ENCODE measurements at places on chromosomes 11 and 22. TPM values are rescaled to one million over a fixed set of nuclear protein-coding genes. Genes with fewer than 3 reads are reported as not detected.

DNA sequence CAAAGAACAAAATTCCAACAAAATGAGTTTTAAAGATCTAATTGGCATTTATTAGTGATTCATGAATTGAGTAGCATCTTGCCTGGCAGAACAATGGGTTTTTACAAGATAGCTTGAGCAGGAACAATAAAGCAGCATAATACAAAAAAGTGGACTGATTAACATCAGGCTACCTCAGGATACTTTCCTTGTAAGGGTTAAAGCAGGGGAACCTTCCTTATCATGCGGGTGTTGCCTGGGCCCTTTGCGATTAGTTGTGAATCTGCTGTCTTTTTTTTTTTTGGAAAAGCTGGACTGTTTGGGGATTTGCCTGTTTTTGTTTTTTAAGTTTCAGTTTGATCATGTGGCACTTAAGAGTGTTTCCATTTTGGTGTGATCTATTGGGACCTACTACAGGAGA, 37.5 kb downstream of the EXPH5 start:
- DNase-seq = no peak
- no peaks in the 10 kb centered on the region for H3K36me3 ChIP-seq

Gene CHRM1
- not detected for total RNA-seq

- no peaks in the 10 kb centered on the region for H3K36me3 ChIP-seq
- H3K4me3 ChIP-seq = no peak within 1 kb of the TSS
- H3K4me1 ChIP-seq = peaks cover 4% of the 10 kb centered on the region
These were observed at the start of gene FAM83F for GRCh38 chr22:39994566-39995392. TSS of gene FAM83F (plus strand) at chr22:39994954. CDS start at chr22:39995043, 89 bp downstream.

Gene IGSF9B
- 15.2 TPM for total RNA-seq

Gene GRK2
- 237 TPM for total RNA-seq

DNA sequence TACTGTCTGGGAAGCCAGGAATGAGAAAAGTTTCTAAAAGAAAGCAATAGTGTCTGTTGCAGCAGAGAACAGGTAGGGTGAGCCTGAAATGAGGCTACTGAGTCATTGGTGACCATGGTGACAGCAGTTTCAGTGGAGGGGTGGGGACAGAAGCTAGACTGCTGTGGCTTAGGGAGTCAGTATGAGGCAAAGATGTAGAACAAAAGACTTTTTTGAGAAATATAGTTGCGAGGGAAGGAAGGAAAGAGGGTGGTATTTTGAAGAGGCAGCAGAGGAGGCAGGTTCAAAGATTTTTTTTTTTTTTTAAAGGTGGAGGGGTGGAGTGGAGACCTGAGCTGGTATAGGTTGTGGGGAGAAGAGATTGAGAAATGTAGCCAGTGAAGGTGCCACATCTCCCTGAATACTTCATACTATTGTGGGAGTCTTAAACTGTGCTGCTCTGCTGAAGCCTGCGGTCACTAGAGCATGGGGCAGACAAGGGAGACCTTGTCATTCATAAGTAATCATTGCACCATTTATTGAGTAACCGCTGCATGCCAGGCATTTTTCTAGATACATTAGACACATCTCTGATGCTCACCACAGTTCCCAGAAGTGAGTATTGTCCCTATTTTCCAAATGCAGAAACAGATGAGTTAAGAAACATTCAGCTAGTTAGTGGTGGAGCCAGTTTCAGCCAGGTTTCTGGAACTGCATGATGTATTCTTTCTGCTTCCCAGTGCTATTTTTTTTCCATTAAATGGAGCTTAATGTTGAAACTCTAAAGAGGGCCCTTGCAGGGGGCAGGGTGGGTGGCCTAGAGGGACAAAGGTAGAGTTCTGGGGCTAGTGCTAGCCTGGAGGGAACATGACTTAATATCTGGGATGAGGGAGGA, 49.9 kb downstream of the STIM1 start:
- no peak overlapping the region for H3K27ac ChIP-seq
- peaks cover 77% of the 10 kb centered on the region for H3K4me1 ChIP-seq
- H3K4me3 ChIP-seq = no peak overlapping the region
- peak; percentile 23 for DNase-seq

Gene IGF2
- 3.5 TPM for total RNA-seq

GRCh38 chr11:76077575-76078150, 128.6 kb downstream of the WNT11 start:
- DNase-seq = no peak
- no peaks in the 10 kb centered on the region for H3K4me1 ChIP-seq
- H3K4me3 ChIP-seq = no peak overlapping the region
- H3K27ac ChIP-seq = no peak overlapping the region

GRCh38 chr11:11382858-11383532, 29.9 kb upstream of the CSNK2A3 start:
- no peak overlapping the region for H3K4me3 ChIP-seq
- no peak overlapping the region for H3K27ac ChIP-seq
- H3K36me3 ChIP-seq = no peaks in the 10 kb centered on the region
- H3K4me1 ChIP-seq = no peaks in the 10 kb centered on the region
- DNase-seq = no peak

GRCh38 chr11:2132874-2133240, 6.3 kb downstream of the IGF2 start:
- no peaks in the 10 kb centered on the region for H3K36me3 ChIP-seq
- DNase-seq = no peak

DNA sequence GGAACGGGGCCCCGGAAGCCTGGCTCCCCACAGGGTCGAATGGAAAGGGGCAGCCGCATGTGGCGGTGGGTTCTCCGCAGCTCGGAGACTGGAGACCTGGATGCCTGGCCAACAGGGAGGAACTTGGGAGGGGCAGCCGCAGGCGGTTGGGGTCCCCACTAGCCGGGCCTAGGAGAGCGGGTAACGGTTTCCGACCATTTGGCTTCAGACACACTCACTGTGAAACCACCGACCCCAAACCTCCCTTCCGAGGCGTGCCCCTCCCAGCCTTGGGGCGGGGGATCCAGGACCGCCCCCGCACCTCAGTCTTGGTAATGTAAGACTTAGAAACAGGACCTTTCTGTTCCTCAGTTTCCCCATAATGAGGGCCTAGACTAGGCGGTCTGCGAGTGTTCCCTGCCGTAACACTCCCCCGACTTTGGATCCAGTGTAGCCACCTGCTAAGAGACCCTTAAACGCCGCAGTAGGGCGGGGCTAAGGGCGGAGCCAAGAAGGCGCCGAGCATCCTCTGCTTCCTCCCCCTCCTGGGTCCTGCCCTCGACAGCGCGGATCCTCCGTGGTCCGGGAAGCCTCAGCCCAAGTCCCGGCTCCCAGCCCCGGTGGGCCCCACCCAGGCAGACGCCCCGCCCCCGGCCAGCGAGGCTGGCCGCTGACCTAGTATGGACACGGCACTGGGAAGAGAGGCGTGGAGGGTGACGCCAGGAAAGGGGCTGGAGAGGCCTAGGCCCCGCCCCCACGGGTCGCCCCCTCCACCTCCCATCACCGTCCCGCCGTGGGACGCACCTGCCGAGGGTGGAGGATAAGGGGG, 1.8 kb upstream of the RASGRP2 start:
- H3K36me3 ChIP-seq = peaks cover 9% of the 10 kb centered on the region
- H3K27ac ChIP-seq = peak overlapping the region; percentile 95
- no peaks in the 10 kb centered on the region for H3K27me3 ChIP-seq
- H3K4me1 ChIP-seq = peaks cover 34% of the 10 kb centered on the region

- no peaks in the 10 kb centered on the region for H3K27me3 ChIP-seq
- no peak overlapping the region for H3K27ac ChIP-seq
- DNase-seq = no peak
- no peak overlapping the region for H3K4me3 ChIP-seq
- no peaks in the 10 kb centered on the region for H3K36me3 ChIP-seq
These were observed 142.7 kb upstream of the CTSC start for GRCh38 chr11:88480223-88480622.

Gene SLC5A12
- not detected for total RNA-seq

GRCh38 chr11:69666752-69667536, 8.2 kb downstream of the LTO1 start:
- DNase-seq = peak; percentile 41
- H3K4me1 ChIP-seq = peaks cover 4% of the 10 kb centered on the region
- H3K36me3 ChIP-seq = peaks cover 34% of the 10 kb centered on the region
- no peaks in the 10 kb centered on the region for H3K27me3 ChIP-seq
- H3K27ac ChIP-seq = no peak overlapping the region
- H3K4me3 ChIP-seq = no peak overlapping the region

Gene FAM118A
- total RNA-seq = 28.4 TPM

GRCh38 chr11:35620795-35621194, 2.5 kb downstream of the FJX1 start:
- H3K4me3 ChIP-seq = no peak overlapping the region
- DNase-seq = no peak
- peaks cover 23% of the 10 kb centered on the region for H3K27me3 ChIP-seq

GRCh38 chr11:18088966-18089365, 16.9 kb downstream of the SAAL1 start:
- peaks cover 26% of the 10 kb centered on the region for H3K36me3 ChIP-seq
- DNase-seq = no peak
- no peak overlapping the region for H3K27ac ChIP-seq
- no peaks in the 10 kb centered on the region for H3K4me1 ChIP-seq

- H3K27me3 ChIP-seq = no peaks in the 10 kb centered on the region
- DNase-seq = no peak
- H3K4me3 ChIP-seq = no peak overlapping the region
These were observed 26.0 kb upstream of the HORMAD2 start for GRCh38 chr22:30054067-30054763.

Gene HBG1
- not detected for total RNA-seq

DNA sequence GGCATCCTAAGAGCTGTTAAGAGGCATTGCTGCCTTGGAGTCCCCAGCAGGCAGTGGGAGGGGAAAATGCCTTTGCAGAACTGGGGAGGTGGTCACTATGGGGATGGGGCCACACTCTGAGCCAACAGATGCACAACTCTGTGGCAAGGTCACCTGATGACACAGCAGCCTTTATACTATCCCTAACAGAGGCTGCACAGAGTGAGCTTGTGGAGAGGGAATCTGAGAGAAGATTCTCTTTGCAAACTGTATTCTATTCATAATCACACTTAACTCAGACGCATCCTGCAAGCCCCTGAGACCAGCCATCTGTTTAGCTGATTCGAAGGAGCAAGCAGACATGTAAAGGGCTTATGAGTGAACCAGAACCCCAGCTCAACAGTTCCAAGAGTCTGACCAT, 49.0 kb upstream of the TTC12 start:
- H3K27me3 ChIP-seq = no peaks in the 10 kb centered on the region
- no peaks in the 10 kb centered on the region for H3K4me1 ChIP-seq
- H3K4me3 ChIP-seq = no peak overlapping the region
- H3K36me3 ChIP-seq = no peaks in the 10 kb centered on the region
- H3K27ac ChIP-seq = no peak overlapping the region
- DNase-seq = no peak

GRCh38 chr11:70244698-70245097, 25.8 kb upstream of the PPFIA1 start:
- no peak for DNase-seq
- H3K27me3 ChIP-seq = no peaks in the 10 kb centered on the region

- no peak for DNase-seq
- no peaks in the 10 kb centered on the region for H3K4me1 ChIP-seq
- no peaks in the 10 kb centered on the region for H3K36me3 ChIP-seq
- H3K27me3 ChIP-seq = no peaks in the 10 kb centered on the region
- no peak overlapping the region for H3K4me3 ChIP-seq
These were observed 41.9 kb downstream of the LRP5 start for GRCh38 chr11:68354148-68354872.

Gene NLRP10
- total RNA-seq = not detected

DNA sequence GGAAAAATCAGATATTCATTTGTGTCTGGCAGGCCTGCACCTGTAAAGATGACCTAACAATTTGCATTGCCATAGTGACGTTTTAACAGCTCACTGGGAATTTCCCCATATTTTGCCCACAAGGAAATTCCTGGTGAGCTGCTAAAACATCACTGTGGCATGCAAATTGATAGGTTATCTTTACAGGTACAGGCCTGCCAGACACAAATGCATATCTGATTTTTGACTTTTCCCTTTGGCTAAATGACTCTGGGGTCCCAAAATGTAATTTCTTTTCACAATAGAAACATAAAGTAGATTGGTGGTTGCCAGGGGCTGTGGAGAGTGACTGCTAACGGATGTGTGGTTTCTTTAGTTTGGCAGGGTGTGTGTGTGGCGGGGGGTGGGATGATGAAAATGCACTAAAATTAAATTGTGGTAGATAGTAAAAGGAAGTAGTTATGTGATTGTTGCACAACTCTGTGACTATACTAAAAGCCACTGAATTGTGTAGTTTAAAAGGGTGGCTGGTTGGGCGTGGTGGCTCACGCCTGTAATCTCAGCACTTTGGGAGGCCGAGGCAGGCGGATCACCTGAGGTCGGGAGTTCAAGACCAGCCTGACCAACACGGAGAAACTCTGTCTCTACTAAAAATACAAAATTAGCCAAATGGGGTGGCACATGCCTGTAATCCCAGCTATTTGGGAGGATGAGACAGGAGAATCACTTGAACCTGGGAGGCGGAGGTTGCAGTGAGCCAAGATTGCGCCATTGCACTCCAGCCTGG, 18.5 kb upstream of the FEZ1 start:
- DNase-seq = peak; percentile 77
- H3K4me3 ChIP-seq = peak overlapping the region; percentile 2
- peak overlapping the region; percentile 17 for H3K27ac ChIP-seq
- peaks cover 24% of the 10 kb centered on the region for H3K4me1 ChIP-seq

- no peak for DNase-seq
- no peaks in the 10 kb centered on the region for H3K4me1 ChIP-seq
- no peaks in the 10 kb centered on the region for H3K36me3 ChIP-seq
- H3K4me3 ChIP-seq = no peak overlapping the region
- no peak overlapping the region for H3K27ac ChIP-seq
- H3K27me3 ChIP-seq = no peaks in the 10 kb centered on the region
These were observed 46.1 kb downstream of the NELL1 start for GRCh38 chr11:20715464-20715863.

DNA sequence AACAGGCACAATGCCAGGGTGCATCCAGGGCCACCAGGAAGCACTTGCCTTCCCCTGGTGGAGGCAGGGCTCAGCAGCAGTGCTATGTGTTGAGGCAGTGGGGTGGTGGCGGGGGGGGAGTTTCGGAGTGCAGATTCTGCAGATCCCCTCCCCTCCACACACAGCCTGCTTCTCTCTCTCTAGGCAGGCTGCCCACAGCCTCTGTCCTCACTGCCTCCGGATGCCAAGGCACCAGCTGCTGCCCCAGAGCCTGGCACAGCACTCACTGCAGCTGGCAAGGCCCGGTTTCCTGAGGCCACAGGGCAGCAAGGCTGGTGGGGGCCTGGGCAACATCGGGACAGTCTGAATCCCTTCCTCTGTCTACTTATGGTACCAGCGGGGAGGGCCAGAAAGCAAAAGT, 35.8 kb downstream of the NRXN2 start:
- H3K36me3 ChIP-seq = no peaks in the 10 kb centered on the region
- peaks cover 9% of the 10 kb centered on the region for H3K4me1 ChIP-seq
- no peak for DNase-seq
- no peak overlapping the region for H3K27ac ChIP-seq

GRCh38 chr11:4496557-4497248, 14.3 kb downstream of the OR52K1 start:
- no peak for DNase-seq
- no peaks in the 10 kb centered on the region for H3K4me1 ChIP-seq
- peaks cover 6% of the 10 kb centered on the region for H3K27me3 ChIP-seq
- H3K27ac ChIP-seq = no peak overlapping the region
- H3K4me3 ChIP-seq = no peak overlapping the region

- H3K36me3 ChIP-seq = no peaks in the 10 kb centered on the region
- H3K27ac ChIP-seq = no peak overlapping the region
- peaks cover 9% of the 10 kb centered on the region for H3K4me1 ChIP-seq
- no peaks in the 10 kb centered on the region for H3K27me3 ChIP-seq
- no peak overlapping the region for H3K4me3 ChIP-seq
These were observed 16.8 kb upstream of the IGLL5 start for GRCh38 chr22:22870577-22871404.

GRCh38 chr22:46622081-46622521, 1.9 kb downstream of the GRAMD4 start:
- no peak overlapping the region for H3K4me3 ChIP-seq
- no peaks in the 10 kb centered on the region for H3K4me1 ChIP-seq
- H3K27me3 ChIP-seq = no peaks in the 10 kb centered on the region
- no peak overlapping the region for H3K27ac ChIP-seq
- no peaks in the 10 kb centered on the region for H3K36me3 ChIP-seq

GRCh38 chr11:15941206-15941770, 415.1 kb downstream of the SOX6 start:
- H3K36me3 ChIP-seq = no peaks in the 10 kb centered on the region
- no peak for DNase-seq
- no peaks in the 10 kb centered on the region for H3K27me3 ChIP-seq
- H3K4me3 ChIP-seq = no peak overlapping the region

All from CD8-positive, alpha-beta memory T cell (primary cell).